ENCODE measurements at places on chromosomes 5 and 9. TPM values are rescaled to one million over a fixed set of nuclear protein-coding genes. Genes with fewer than 3 reads are reported as not detected.

- no peak for DNase-seq
Observed at GRCh38 chr5:911601-912000, 18.9 kb downstream of the TRIP13 start.

DNA sequence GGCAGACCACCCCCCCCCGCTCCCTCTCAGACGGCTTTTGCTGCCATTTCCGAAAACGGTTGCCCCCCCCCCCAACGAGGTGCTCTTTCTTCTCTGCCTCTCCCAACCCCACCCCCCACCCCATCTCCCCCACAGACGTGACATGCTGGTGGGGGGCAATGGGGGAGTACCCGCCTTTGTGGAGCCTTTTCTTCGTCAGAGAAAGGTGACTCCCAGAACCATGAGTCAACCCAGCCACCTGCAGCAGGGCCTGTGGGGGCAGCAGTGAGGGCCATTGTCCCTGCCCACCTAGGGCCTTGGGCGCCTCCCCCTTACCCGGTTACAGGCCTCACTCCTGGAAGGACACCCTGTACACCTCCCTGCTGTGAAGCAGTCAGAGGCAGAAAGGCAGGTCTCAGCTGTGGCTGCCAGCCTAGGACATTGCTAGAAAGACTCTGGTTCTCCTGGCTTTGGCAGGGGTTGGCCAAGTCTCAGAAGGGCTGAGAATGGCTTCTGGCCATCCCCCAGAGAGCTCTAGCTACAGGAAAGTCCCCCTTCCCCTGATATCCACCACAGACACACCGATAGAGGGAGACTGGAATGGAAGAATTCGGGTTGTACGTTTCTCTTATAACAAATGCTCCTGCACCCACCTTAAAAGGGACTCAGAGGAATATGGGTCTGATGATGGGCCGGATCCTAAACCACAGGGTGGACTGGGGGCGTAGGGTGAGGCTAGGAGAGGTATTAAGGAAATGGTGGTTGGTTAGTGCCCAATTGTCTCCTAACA lies 2.2 kb downstream of the DNAJB5 start:
- peak; percentile 79 for DNase-seq

- no peak for DNase-seq
Observed at GRCh38 chr5:108747774-108748400, at the start of gene FER. Gene FER (plus strand): TSS chr5:108747897. CDS start chr5:108798183, 50,286 bp downstream.

DNA sequence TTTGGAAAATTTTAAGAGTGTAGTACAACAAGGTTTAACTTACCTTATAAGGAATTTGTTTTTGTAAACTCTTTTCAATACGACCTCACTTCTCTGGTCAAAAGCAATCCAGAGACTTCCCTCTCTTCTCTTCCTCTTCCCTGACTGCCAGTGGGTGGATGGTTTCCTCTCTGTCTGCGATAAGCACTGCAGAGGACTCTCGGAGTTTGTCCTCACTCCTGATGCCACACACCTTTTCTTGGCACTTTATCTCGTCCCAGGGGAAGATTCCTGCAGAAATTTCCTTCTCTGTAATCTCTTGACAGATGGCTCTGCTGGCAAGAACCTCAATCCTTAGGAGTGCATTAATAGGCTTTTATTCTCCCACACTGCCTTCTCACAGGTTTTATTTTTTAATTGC lies 641.6 kb downstream of the NR2F1-AS1 start:
- no peak for DNase-seq

Gene SLC4A9
- total RNA-seq: not detected

Gene SPATA31E1
- total RNA-seq: 0.09 TPM

GRCh38 chr5:6714226-6715041 lies 1.2 kb downstream of the TENT4A start:
- no peak for DNase-seq
